CD4-positive, alpha-beta T cell (primary cell): ENCODE measurements at places on chromosomes 3 and 15. TPM values are rescaled to one million over a fixed set of nuclear protein-coding genes. Genes with fewer than 3 reads are reported as not detected.

GRCh38 chr3:107951126-107951525, 139.7 kb downstream of the CD47 start:
- no peak overlapping the region for H3K27ac ChIP-seq
- no peaks in the 10 kb centered on the region for H3K27me3 ChIP-seq
- H3K36me3 ChIP-seq, result no peaks in the 10 kb centered on the region
- peaks cover 10% of the 10 kb centered on the region for H3K4me1 ChIP-seq

DNA sequence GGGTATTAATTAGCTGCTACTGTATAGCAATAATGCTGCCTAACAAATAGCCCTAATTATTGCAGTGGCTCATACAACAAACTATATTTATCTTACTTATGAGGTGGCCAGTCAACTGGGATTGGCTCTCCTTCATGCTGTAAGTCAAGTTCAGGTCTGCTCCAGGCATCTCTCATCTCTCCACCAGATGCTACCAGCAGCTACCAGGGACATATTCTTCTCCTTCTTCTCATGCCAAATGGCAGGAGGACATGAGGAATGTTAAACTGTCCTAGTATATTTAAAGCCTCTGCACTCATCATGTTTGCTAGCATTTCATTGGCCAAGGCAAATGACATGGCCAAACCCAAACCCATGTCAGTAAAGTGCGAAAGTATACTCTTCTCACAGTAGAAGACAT, 17.3 kb downstream of the SV2B start:
- DNase-seq, result no peak
- H3K4me3 ChIP-seq, result no peak overlapping the region
- no peak overlapping the region for H3K27ac ChIP-seq
- peaks cover 15% of the 10 kb centered on the region for H3K27me3 ChIP-seq
- no peaks in the 10 kb centered on the region for H3K36me3 ChIP-seq

- peaks cover 41% of the 10 kb centered on the region for H3K4me1 ChIP-seq
- no peak overlapping the region for H3K4me3 ChIP-seq
- peaks cover 50% of the 10 kb centered on the region for H3K36me3 ChIP-seq
- H3K27ac ChIP-seq, result no peak overlapping the region
These were observed 12.7 kb downstream of the TKT start for GRCh38 chr3:53243165-53243564.

DNA sequence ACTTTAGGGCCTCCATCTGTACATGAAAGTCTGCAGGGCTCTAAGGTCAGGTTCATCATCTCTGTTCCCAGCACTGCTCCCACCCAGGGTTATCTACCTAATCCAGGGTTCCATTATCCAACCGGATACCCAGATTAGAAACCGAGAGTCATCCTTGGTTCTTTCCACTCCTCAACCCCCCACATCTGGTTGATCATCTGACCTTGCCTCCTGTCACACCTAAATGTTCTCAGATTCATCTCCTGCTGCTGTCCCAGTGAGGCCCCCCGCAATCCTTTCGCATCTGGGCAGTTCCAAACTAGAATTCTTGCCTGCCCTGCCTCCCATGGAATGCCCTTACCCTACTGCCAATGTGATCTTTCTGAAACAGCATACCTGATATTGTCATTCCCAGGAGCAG, 136.5 kb downstream of the PDE8A start:
- H3K4me3 ChIP-seq, result no peak overlapping the region
- H3K36me3 ChIP-seq, result peaks cover 52% of the 10 kb centered on the region
- no peak overlapping the region for H3K27ac ChIP-seq
- DNase-seq, result no peak
- no peaks in the 10 kb centered on the region for H3K27me3 ChIP-seq

- no peaks in the 10 kb centered on the region for H3K36me3 ChIP-seq
- H3K27ac ChIP-seq, result no peak overlapping the region
- no peak overlapping the region for H3K4me3 ChIP-seq
- H3K4me1 ChIP-seq, result no peaks in the 10 kb centered on the region
- H3K27me3 ChIP-seq, result no peaks in the 10 kb centered on the region
These were observed 101.3 kb downstream of the DPH6 start for GRCh38 chr15:35444557-35445204.

GRCh38 chr3:135447483-135447882, 518.0 kb upstream of the PPP2R3A start:
- no peak overlapping the region for H3K4me3 ChIP-seq
- no peak overlapping the region for H3K27ac ChIP-seq
- H3K27me3 ChIP-seq, result no peaks in the 10 kb centered on the region
- H3K36me3 ChIP-seq, result no peaks in the 10 kb centered on the region

DNA sequence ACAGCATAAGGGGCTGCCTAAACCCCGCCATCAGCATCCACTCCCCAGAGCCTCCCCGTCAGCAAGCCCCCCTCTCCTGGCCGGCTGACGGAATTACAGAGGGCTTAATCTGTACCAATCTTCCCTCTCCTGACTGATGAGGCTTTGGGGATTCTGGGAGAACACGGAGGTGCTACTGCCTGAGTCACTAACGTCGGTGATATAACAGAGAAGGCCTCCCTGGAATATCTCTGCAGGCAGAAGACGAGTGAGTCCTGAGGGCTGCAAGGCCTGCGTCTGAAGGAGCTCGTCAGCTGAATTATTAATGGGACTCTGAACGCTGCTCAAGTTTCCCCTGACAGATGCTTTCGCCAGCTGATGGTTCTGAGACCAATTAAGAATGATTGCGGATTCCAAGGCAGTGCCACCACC, 147.7 kb downstream of the XXYLT1 start:
- no peak overlapping the region for H3K4me3 ChIP-seq
- DNase-seq, result no peak

The ALDH1A2 gene
- total RNA-seq, result not detected

The LRRC31 gene
- not detected for total RNA-seq

The PLA2G4D gene
- not detected for total RNA-seq

The ABI3BP gene
- not detected for total RNA-seq

The FETUB gene
- not detected for total RNA-seq

The TAGLN3 gene
- total RNA-seq, result not detected

The SEMA3G gene
- 0.34 TPM for total RNA-seq

The PIK3CB gene
- total RNA-seq, result 26.4 TPM

The NR2E3 gene
- total RNA-seq, result not detected
